ENCODE measurements at places on chromosomes 5 and 9. TPM values are rescaled to one million over a fixed set of nuclear protein-coding genes. Genes with fewer than 3 reads are reported as not detected.

- no peak for DNase-seq
Measured at GRCh38 chr5:174328631-174329299, 283.3 kb downstream of the NSG2 start.

GRCh38 chr5:123344816-123345426 is 78.3 kb downstream of the CEP120 start:
- no peak for DNase-seq

- DNase-seq, result no peak
Measured at GRCh38 chr5:142290577-142291299, 34.1 kb downstream of the SPRY4 start.

DNA sequence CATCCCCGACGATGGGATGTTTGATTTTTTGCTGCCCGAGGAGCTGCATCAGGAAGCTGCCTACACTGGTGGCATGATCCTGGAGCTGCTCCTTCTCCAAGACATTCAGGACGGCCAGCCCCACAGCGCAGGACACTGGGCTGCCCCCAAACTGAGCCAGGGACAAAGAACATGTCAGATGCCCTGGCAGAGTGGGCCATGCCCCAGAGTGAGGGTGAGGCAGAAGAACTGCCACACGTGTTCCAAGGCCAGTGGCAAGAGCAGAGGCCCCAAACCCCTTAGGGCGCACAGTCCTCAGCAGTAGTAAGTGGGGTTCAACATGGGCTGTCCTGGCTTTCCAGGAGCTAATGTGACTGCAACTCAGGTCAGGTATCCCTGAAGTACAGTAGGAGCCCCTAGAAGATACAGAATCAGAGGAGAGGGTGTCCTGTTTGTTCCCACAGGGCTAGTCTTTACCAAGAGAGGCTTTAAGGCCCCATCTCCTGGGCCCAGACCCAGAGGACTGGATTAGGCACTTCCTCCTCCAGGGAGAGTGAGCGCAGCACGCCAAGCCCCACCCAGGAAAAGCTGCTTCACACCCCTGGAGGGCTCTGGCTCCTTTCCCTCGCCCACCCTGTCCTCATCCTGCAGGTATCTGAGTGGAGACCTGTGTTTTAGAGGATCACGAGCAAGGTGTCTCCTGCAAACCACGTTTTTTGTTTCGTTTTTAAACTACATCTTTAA is 11.1 kb downstream of the HNRNPAB start:
- no peak for DNase-seq

GRCh38 chr9:75990576-75991304 is 100.3 kb downstream of the PCSK5 start:
- DNase-seq, result no peak

DNA sequence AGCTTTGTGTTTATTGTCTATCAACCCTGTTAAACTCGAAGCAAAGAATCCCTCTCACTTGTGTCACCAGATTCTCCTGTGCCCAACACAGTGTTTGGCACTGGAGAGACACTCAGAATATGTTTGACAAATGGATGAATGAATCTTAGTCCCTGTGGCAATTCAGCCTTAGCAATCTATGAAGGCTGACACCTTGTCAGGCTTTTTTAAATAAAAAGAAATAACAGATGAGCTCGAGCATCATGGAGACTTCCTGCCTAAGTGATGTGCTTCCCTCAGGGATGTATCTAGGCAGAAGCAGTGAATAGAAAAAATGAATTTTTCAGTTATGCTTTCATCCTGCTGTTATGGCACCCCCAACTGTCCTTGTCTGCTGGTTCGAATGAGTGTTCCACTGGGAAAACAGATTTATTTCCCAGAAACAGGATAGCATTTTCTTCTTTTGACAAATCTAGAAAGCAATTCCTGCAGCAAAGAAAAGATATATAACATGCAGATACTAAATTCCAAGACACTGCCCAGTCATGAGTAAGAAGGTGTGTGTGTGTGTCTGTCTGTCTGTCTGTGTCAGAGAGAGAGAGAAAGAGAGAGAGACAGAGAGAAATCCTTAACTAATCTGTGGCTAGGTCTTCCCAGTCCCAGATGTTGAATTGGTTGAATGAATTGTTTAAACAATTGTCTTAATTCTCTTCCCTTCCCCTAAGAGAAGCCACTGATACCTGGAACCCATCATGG is 16.7 kb downstream of the MAMDC2 start:
- no peak for DNase-seq

DNA sequence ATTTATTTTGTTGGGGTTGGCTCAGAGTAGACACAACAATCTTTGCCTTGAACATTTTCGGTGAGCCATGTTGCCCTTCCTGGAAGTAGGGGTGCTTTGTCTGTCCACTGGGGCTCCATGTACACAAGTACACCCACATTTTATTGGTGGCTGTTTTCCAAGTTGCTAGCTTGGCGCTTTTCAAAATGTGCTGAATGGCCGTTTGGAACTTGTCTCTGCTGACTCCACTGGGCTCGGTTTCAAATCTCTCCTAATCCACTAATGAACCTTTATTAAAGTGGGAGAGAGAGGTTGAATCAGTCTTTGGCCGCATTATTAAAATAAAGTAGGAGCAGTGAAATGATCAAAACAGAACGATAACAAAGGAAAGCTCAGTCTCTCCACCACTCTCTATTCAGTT is 64.6 kb upstream of the TAF11L2 start:
- no peak for DNase-seq

DNA sequence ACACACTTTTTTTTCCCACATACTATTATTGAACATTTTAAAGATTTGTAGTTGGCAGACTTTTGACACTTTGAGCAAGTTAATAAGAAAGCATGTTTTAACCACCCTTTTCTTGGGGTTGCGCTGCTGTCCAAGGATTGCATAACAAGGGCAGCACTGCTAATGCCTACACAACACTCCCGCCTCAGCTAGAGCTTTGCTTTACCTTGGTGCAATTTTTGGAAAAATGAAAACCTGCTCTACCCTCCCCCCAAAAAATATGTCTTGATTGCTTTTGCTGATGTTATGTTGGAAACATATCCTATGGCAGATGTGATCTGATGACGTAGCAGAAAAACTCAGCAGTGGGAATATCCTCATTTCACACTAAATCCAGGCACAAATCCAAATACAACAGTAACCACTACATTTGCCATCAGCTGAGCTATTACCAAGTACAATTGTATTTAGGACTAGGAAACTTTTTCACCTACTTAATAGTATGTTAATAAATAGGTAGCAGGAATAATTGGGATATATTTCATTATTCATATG is 51.5 kb downstream of the UBE2R2 start:
- DNase-seq, result no peak

DNA sequence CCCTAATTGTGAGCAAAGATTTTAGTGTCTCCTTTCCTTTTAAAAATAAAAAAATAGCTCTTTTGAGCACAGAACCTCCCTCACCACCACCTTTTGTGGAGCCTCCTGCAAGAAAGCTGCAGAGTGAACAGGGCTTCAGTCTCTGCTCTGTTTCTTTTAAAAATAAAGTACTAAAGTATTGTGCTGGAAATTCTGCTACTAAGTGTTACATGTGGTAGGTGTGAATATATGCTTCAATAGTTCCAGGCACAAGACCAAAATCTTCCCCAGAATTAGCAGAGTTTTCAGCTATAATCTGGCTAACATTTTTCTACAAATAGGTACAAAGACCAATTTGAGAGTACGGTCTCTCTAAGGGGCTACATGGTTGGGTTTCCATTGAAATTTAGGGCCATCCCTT is 40.3 kb upstream of the NFIB start:
- DNase-seq, result no peak

DNA sequence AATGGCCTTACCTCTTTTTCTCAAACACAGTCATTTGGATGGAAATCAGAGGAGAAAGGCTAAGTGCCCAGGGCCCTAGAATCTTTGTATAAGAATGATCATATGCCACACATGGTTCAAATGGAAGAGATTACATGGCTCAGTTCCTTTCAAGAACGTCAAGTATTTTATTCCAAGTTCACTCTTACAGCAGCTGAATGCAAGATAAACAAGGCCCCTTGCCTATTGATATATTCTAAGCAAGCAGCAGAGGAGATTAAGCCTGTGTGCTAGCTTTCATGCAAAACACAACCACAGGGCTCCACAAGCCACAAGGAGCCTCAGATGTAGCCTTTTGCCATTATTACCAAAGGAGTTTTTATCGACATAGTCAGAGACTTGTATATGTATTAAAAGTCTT is 55.3 kb upstream of the SLCO6A1 start:
- DNase-seq, result no peak

DNA sequence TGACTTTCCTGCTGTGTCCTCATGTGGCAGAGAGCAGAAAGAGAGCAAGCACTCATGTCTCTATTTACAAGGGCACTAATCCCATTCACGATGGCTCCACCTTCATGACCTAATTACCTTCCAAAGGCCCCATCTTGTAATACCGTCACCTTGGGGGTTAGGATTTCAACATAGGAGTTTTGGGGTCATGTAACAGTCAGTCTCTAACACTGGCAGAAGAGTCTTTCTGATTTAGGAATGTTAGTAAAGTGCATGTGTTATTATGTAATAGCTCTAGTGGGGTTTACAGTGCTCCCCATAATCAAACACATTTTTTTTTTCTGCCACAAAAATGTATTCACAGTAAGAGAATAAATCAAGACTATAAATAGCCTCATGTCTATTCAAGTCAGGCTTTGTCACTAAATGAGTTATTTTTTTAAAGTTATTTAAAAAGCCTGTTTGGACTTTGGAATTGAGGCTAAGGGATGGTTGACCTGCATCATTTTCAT is 19.1 kb downstream of the GALNT10 start:
- DNase-seq, result no peak

- DNase-seq, result no peak
Measured at GRCh38 chr9:132166599-132166998, 4.7 kb downstream of the NTNG2 start.

- DNase-seq, result no peak
Measured at GRCh38 chr5:10293907-10294662, 13.6 kb downstream of the CMBL start.

GRCh38 chr5:95317085-95317484 is 32.2 kb upstream of the MCTP1 start:
- no peak for DNase-seq

DNA sequence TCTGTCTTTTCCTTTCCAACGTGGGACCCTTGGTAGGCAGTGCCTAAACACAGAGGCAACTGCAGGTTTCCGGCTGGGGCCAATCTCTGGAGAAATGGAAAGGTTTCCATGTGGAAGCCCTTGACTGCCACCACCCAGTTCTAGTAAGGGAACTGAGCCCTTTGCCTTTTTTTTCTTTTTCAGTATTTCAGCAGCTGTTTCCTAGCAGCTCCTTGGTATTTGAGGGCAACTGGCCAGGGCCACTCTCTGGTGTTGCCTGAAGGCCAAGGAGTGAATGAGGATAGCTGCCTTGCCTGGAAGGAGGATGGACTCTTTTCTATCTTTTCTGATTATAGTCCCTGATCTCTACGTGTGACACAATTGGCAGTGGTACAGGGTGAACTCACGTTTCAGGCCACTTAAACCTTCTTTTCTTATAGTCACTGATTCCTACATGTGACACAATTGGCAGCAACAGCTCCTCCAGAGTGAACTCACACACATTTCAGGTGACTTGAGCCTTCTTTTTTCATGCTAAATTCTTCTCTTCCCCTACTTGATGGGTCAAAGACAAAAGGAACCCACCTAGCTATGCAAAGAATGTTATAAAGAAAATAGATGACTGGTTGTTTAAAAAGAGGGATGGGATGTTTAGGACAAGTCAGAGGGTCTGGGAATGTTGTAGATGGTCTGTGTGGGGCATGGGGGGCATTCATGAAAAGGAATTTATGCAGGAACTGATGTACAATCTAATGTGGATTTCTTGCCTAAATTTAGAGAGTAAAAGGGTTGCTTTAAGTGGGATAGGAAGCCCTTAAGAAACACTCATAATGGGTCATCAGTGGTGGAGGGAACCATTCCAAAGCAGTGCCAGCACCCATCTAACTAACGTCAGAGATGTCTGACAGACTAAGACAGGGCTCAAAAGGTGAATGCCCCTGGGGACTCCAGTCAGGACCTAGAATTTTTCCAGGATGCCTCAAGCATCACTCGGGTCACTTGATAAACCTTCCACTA is 190.1 kb downstream of the TMEM232 start:
- no peak for DNase-seq

FRRS1L gene
- total RNA-seq, result 82.2 TPM

CAMSAP1 gene
- 128 TPM for total RNA-seq

LCN15 gene
- total RNA-seq, result not detected

GABRG2 gene
- 37.4 TPM for total RNA-seq

MRRF gene
- 26.2 TPM for total RNA-seq

FAM169A gene
- total RNA-seq, result 90.6 TPM

FGF1 gene
- total RNA-seq, result 6.9 TPM

CEL gene
- total RNA-seq, result not detected

DMRTA1 gene
- 0.62 TPM for total RNA-seq
